Activated T-helper 1 cell treated with anti-CD3 and anti-CD28 coated beads, Interleukin-2, amount 50 U/mL, for 16 hours (primary cell): ENCODE measurements at places on chromosomes 4 and X.
A peak's percentile ranks its signal among the peaks of the same experiment; 100 is the strongest.

DNA sequence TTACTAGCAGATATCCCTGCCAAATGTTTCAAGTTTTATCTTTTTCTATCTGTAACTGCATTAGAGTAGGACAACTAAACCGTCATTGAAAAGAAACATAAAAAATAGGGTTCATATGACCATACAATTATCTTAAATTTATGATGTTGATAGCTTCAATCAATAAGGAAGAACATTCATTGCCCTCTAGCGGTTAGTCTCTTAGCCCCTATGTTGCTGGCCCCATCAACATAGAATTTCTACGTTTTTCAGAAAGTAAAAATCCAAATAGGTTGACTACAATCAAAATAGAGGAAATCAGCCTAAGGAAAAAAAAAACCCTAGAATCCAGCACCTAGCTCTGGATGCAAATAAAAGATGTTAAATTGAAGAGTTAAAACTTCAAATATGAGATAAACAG lies 225.1 kb upstream of the ITM2A start:
- DNase-seq, result no peak

- no peak for DNase-seq
These were observed 776.8 kb downstream of the CCSER1 start for GRCh38 chr4:90904021-90904420.

GRCh38 chrX:56783450-56783831 lies 54.4 kb downstream of the NBDY start:
- peak; percentile 62 for DNase-seq

DNA sequence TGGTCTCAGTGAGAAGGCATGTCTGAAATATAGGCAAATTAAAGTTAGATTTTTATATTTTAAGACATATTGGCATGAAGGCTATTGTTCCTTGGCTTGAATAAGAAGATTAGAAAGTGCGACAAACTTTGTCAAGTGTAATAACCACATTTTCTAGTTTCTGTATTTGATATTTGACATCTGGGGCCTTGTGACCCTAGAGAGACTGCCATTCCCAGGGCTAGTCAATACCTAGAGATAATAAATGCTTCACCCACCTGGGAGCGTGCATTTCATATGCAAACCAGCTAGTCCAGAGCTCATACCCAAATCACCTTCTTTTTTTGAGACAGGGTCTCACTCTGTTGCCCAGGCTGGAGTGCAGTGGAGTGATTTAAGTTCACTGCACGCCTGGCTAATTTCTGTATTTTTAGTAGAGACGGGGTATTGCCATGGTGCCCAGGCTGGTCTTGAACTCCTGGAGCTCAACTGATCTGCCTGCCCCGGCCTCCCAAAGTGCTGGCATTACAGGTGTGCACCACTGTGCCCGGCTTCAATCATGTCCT lies 62.6 kb downstream of the COQ2 start:
- no peak for DNase-seq

- no peak for DNase-seq
These were observed 23.1 kb downstream of the MAGEA8 start for GRCh38 chrX:149903889-149904748.

- no peak for DNase-seq
These were observed 185.0 kb upstream of the GLRA2 start for GRCh38 chrX:14344172-14344940.

GRCh38 chr4:120685756-120686278 lies 236.7 kb downstream of the PRDM5 start:
- no peak for DNase-seq

- no peak for DNase-seq
These were observed 6.9 kb downstream of the ATP7A start for GRCh38 chrX:77917294-77917933.

DNA sequence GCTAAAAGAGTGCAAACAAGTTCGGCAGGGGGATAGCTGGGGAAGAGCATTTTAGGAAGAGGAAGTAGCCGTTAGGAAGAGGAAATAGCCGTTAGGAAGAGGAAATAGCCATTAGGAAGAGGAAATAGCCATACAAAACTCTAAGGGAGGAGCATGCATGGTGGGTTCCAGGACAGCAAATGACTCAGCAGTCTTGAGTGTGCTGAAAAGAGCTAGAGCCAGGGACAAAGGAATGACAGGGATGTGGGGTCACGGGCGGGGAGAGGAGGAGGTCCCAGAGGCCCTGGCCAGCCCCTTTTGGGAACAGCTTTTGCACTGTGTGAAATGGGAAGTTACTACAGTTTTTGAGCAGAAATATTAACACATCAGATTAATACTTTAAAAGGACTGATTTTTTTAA lies 882.6 kb downstream of the TRIML1 start:
- no peak for DNase-seq

- DNase-seq, result no peak
These were observed 53.0 kb upstream of the DAPP1 start for GRCh38 chr4:99763635-99764101.

DNA sequence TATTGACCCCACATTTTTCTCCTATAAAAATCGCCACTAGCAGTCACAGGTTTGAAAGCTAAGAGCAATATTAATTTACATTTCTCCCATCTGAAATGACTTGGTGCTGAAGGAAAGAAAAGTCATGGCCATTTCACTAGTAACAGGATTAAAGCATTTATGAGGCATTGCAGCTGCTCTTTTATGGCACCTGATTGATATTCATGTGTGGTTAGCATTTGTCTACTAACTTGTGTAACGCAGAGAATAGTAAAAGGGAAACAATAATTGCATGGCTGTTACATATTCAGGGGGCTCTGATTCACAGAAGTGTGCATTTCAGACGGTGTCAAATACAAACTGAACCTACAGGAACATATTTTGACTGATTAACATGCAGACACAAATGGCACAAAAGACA lies 5.2 kb downstream of the PCDH19 start:
- DNase-seq, result no peak

DNA sequence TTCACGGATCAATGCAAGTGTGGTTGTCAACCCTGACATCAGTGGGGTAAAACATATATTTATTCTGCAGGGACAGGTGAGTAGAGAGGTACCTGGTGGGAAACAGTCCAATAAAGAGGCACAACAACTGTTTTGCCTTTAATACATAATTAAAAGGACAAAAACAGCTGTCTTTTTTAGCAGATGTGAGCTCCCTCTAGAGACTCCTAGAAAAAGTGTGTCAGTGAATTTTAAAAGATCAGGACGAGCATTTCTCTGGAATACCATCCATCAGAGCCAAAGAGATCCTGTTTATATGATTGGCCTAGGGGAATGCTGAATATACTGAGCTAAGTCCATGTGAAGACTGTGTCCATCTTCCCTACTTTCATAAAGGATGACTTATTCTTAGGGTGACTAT lies 58.3 kb downstream of the TMEM144 start:
- no peak for DNase-seq

DNA sequence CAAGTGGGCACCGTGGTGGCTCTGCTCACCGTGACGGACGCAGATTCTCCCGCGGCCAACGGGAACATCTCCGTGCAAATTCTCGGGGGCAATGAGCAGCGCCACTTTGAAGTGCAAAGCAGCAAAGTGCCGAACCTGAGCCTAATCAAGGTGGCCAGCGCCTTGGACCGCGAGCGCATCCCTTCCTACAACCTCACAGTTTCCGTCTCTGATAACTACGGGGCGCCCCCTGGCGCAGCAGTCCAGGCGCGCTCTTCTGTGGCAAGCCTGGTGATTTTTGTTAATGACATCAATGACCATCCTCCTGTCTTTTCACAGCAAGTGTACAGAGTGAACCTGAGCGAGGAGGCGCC lies 2.7 kb downstream of the FAT4 start:
- no peak for DNase-seq

GRCh38 chrX:140724736-140725135 lies 15.2 kb downstream of the LINC00632 start:
- no peak for DNase-seq

DNA sequence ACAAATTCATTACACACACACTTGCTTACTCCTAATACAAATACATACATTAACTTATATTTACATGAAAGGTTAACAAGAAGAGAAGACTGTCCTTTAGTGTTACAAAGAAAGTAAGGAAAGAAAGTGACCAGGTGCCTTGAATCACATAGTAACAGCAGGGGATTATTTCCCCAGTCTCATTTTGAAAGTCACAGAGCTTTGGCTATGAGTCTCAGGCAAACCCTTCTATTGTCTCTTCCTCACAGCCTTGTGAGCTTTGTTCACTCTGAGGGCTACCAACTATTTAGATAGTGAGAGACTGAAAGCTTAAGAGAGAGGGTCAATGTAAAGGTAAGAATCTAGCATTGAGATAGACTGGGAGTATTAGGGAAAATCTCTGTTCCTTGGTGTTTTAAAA lies 161.6 kb downstream of the NPNT start:
- no peak for DNase-seq

GRCh38 chr4:57109847-57110639 lies at the start of gene IGFBP7:
Gene IGFBP7 (minus strand): TSS chr4:57110385. CDS start chr4:57110351, 34 bp downstream.
- DNase-seq, result no peak

DNA sequence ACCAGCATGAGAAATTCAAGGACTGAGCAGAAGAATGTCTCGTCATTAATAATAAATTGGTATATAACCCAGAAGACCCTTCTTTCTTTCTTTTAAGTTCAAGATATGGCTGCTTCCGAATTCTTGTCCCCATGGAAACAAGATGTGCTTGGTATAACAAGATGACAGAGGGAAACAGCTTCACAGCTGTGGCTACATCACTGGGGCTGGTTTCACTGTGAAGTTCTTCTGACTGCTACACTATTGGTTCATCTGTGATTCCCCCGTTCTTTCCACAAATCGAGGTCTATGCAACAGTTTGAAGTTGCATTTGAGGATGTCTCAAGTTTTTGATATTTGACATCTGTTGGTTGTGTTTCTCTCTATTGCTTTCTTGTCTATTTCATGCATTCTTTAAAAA lies 12.3 kb upstream of the DTHD1 start:
- no peak for DNase-seq

- DNase-seq, result no peak
These were observed 42.2 kb downstream of the SMARCA5 start for GRCh38 chr4:143555676-143556075.

DNA sequence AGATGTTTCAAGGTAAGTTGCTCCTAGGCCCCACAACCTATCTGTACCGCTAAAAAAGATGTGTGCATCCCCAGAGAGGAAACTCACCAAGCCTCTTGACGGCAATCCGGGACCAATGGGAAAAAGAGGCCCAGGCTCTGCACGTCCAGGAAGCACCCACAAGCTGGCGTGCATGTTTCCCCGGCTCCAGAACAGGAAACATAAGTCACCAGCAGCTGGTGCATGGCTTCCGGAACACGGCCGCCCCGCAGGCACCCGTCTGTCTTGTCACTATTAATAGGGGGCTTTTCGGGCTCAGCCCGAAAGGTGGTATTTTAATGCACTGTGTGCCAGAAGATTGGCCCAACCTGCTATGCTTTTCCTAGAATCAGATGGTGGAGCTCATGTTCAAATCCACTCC lies 22.2 kb downstream of the CRMP1 start:
- no peak for DNase-seq

GRCh38 chrX:10106806-10107205 lies 50.0 kb upstream of the CLCN4 start:
- DNase-seq, result no peak

- DNase-seq, result no peak
These were observed at the start of gene MGST2 for GRCh38 chr4:139665690-139666529. Gene MGST2 (plus strand): TSS chr4:139665819. CDS start chr4:139666020, 201 bp downstream.

DNA sequence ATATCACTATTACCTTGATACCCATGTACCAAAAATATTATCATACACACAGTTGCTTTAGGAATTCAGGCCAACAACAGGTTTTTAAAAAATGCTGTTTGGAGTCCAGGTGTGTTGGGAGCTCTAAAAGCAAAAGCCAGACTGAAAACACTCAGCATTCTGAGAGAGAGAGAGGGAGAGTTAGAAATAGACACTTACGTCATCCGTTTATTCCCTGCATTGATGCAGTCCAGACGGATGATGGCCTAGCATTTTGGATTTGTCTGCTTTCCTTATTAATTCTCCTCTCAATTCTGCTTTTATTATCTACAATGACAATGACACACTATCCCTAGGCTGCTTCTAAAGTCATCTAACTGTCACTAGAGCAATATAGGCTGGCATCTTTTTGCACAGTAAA lies 358.3 kb upstream of the BOD1L1 start:
- DNase-seq, result no peak

GRCh38 chr4:176404621-176405020 lies 84.9 kb downstream of the SPCS3 start:
- DNase-seq, result no peak

- DNase-seq, result no peak
These were observed 443.7 kb upstream of the ATOH1 start for GRCh38 chr4:93384887-93385286.

DNA sequence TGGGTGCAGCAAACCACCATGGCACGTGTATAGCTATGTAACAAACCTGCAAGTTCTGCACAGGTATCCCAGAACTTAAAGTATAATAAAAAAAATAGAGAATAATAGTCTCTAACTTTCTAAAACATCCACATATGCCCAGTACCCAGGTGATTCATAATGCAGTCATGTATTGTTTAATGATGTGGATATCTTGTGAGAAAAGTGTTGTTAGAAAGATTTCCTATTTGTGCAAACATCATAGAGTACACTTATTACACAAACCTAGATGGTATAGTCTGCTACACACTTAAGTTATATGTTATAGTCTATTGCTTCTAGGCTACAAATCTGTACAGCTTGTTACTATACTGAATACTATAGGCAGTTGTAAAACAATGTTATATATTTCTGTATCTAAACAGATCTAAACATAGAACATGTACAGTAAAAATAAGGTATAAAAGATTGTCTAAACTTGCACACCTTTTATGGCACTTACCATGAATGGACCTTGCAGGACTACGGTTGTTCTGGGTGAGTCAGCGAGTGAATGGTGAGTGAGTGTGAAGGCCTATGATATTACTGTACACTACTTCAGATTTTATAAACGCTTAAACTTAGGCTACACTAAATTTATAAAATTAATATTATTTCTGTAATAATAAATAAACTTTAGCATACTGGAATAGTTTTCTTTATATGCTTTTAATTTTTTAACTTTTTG lies 232.2 kb upstream of the SLIT2 start:
- DNase-seq, result no peak

- DNase-seq, result no peak
These were observed 102.2 kb downstream of the PTCHD1 start for GRCh38 chrX:23436875-23437274.

DNA sequence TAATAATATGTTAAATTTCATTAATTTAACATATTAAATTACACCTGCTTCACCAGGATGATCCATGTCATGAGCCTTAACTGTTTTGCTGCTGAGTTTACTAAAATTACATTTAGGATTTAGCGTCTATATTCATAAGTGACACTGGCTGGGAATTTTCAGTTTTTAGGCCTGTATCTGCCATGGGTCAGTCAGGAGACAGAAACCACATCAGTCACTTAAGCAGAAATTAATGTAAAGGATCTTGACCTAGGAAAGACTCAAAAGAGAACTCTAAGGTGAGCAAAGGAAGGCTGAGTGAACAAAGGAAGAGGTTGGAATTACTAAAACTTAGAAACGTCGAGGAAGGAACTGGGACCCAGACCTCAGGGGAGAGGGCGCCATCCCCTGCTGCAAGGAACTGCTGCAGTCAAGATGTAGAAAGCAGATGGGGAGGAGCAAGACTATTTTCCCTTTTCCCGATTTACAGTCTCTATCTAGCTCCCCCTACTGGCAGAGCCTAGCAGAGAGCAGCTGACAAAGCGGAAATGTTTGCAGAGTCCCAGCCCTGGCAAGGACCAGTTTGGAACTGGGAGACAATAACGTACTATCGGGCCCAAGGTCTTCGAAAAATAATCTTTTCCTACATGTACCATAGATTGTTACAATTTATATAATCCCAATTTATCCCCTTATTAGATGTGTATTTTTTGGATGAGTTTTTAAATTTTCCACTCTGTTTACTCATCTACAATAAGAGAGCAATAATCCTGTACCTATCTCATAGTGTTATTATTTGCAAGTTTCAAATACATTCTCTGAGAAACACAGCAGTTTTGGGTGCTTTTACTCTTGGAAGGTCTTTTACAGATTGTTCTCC lies 22.6 kb upstream of the RBBP7 start:
- DNase-seq, result no peak
